ENCODE measurements at places on chromosomes 1 and 21.

DNA sequence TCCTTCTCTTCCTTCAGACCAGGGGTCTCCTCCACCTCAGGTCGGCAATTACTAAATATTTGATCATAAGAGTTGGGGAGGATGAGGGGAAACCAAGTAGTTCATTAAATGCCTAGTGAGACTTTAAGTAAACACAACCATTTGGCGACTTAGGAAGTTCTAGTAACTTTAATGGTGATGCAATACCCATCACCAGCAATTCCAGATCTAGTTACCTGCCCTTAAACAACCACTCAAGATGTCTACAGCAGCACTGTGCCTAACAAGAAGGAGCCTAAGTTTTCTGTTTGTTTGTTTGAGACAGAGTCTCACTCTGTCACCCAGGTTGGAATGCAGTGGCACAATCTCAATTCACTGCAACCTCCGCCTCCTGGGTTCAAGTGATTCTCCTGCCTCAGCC, 56.6 kb upstream of the L1TD1 start:
- no peak for DNase-seq

- no peak for DNase-seq
Observed at GRCh38 chr1:243471754-243472745, 216.2 kb downstream of the SDCCAG8 start.

DNA sequence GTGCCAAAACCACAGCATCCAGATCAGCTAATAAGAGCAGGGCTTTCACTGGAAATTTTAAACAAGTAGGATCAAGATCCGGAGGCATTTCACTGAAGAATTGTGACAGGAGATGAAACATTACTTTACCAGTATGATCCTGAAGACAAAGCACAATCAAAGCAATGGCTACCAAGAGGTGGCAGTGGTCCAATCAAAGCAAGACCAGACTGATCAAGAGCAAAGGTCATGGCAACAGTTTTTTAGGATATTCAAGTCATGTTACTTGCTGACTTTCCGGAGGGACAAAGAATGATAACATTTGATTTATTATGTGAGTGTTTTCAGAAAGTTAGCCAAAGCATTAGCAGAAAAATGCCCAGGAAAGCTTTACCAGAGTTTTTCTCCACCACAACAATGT, 8.2 kb downstream of the ZSWIM5 start:
- DNase-seq = no peak

DNA sequence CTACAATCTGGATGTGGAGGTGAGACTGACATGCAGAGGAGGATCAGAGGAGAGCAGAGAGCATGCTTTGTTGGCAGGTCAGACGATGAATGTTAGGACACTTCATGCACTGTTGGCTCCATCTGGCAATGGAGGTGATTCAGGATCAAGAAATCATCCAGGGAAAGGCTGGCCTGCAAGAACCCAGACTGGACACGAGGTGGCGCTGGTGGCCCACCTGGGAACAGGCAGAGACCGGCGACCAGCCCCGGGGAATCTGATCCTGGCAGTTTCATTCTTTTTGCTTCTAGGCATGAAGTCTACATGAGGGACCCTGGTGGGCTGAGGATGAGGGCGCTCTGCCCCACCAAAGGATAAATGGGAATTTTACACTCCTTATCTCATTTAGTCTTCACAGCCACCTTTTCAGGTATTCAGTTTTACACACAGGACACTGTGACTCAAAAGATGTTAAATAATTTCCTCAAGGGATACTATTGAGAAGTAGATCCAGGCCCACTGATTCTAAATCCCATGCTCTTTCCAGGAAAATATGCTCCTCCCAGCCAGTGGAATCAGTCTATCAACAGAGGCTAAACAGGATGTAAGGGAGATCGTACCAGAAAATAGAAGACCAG, 26.2 kb upstream of the SCMH1 start:
- DNase-seq = peak; percentile 20

GRCh38 chr1:201696217-201696761, 132.7 kb upstream of the IPO9 start:
- no peak for DNase-seq
